ENCODE measurements at places on chromosomes 2 and 18.

- peak; percentile 11 for DNase-seq
These were observed 95.1 kb upstream of the WDSUB1 start for GRCh38 chr2:159381574-159381973.

DNA sequence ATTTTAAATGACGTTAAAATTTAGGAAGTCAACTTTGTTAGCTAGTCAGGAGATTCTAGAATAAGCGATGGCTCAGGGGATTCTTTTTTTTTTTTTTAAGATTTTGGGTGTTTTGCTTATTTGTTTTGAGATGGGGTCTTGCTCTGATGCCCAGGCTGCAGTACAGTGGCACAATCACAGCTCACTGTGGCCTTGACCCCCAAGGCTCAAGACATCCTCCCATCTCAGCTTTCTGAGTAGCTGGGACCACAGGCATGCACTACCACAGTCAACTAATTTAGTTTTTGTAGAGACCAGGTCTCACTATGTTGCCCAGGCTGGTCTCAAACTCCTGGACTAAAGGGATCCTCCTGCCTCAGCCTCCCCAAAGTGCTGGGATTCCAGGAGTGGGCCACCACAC is 16.9 kb downstream of the ATL2 start:
- DNase-seq, result no peak

GRCh38 chr2:109311771-109312170 is 182.8 kb downstream of the SH3RF3 start:
- DNase-seq, result no peak

DNA sequence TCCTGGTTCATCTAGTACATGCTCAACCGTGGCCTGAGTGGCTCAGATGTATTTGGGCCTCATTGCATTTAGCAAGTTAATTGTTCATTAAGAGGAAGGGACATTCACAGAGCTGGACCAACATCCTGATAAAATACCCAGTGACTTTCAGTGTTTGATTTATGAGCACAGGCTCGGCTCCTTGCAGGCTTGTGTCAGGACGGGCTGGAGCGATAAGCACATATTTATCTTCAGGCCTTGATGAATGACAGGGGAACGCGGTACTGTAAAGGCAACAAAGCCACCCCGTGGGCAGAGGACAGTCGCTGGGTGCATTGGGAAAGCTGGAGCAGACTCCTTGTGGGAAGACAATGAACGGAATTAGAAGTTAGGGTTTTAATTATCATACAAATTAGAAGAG is 548.6 kb upstream of the HS6ST1 start:
- no peak for DNase-seq
